Right lung (tissue), 10 donors: ENCODE measurements at places on chromosomes 2 and 18. TPM values are rescaled to one million over a fixed set of nuclear protein-coding genes. Genes with fewer than 3 reads are reported as not detected.
A peak's percentile ranks its signal among the peaks of the same experiment; 100 is the strongest.

The LRP2 gene
- 2.9 TPM for polyA plus RNA-seq

The SERPINB7 gene
- polyA plus RNA-seq = not detected

The DLX1 gene
- polyA plus RNA-seq = 0.34 TPM

The ZSWIM2 gene
- polyA plus RNA-seq = not detected

The CBLN2 gene
- polyA plus RNA-seq = 2.6 TPM

The DPP4 gene
- 29.5 TPM for polyA plus RNA-seq

GRCh38 chr2:199261239-199261638 is 196.5 kb downstream of the SATB2 start:
- DNase-seq = no peak

DNA sequence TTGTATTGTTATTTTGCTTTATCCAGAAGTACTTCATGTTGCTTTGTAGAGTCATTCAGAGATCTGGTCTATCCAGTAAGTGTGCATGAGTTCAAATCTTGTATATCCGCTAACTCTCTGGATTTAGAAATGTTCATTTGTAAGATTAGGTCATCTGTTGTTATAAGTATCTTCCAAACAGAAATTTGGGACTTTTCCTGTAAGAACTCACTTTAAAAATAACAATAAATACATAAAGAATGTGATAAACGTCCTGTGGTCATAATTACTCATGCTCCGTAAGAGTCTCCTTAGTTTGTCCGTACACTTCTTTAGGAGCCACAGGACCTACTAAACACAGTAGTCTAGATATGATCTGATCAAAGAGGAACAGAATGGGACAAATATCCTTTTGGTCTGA is 699.9 kb upstream of the SLC8A1 start:
- DNase-seq = no peak

GRCh38 chr2:154291511-154291910 is 407.0 kb upstream of the KCNJ3 start:
- no peak for DNase-seq

GRCh38 chr2:138502255-138503086 is 901 bp downstream of the SPOPL start:
- no peak for DNase-seq

DNA sequence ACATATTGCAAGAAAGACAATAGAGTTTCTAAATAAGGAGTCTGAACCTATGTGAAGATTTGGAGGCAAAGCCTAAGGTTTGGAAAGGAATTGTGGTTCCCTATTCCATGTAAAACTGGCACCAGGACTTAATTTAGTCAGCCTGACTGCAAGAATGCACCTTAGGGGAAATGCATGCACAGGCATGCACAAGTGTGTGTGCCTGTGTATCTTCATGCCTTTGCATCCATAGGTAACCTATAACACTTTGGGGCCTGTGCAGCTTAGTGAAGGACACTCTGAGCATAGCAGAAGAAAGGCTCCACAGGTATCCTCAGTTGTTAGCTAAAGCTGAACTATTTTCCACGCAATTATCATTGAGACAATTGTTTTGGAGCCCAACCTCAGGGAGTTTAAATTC is 73.4 kb downstream of the RPRM start:
- DNase-seq = no peak

GRCh38 chr2:80073134-80073561 is 231.4 kb downstream of the LRRTM1 start:
- peak; percentile 54 for DNase-seq

DNA sequence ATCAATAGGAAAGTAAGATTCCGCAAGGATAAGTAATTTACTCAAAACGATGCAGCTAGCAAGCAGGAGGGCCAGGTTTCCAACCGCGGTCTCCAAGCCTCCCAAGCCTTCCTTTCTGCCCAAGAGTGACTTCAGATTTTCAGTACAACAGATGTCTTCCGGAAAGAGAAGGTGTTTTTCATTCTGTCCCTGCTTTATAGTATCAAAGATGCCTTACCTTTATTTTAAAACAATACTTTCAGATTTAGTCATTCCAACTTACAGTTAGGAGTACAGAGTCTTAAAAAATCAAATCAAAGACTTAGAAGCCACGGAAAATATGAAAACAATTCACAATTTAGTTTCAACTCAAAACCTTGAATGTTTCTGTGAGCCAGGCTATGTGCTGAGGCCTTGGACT is 43.6 kb downstream of the CYB5A start:
- no peak for DNase-seq

DNA sequence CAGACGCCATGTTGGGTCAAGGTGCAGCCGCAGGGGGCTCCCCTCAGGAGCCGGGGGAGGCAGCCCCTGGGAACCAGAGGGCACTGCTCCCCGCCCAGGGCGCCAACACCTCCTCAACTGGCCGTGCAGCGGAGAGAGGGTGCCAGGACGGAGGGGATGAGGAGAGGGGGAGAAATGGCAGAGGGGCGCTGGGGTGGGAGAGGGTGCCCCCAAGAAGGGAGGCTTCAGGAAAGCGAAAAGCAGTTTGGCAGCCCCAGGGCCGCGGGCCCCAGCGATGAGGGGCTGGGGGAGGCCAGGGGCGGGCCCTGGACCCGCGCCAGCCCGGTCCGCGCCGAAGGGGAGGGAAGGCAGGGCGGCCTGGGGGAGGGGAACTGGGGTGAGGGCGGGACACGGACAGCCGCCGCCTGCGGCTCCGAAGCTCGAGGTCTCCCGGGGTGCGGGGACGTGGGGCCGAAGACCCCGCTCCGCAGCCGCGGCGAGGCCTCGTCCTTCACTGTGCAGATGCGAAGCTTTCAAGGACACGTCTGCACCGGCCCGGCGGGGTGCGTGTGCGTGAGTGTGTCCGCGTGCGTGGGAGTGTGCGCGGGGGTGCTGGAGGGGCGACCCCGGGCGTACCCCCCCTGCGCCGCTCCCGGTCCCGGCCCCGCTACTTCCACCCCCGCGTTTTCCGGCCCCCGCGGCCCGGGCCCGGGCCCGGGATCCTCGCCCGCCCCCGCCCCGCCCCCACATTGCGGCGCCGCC is 1.4 kb downstream of the DNMT3A start:
- peak; percentile 64 for DNase-seq

DNA sequence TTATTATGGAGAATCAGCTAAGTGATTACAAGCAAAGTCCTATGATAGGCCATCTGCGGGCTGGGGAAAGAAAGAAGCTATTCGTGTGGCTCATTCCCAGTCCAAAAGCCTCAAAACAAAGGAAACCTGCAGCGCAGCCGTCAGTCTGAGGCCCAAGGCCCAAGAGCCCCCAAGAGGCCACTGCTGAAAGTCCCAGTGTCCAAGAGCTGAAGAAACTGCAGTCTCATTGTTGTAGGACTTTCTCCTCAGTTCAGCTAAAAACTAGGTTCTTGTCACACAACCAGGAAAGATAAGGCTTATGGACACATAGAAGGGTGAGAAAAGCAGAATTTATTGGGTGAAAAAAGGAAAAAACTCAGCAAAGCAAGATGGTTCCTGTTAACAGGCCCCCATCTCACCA is 143.2 kb downstream of the RHBDD1 start:
- DNase-seq = no peak

DNA sequence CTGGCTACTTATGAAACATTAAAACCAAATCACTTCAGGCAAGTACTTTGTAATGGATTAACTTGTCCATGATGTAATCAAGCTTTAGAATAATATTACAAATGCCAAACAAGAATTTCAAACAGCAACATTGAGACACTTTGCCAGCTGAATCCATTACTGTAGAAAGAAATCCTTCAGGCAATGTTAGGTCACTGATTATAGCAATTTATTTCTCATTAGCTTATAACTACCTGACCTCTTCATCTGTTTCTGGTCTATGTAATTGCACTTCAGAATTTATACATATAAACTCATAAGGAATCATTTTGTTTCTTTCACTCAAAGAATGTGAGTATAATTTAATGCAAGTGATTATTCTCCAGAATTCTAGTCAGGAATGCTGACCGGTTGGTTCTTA is 692.6 kb upstream of the TMEFF2 start:
- DNase-seq = no peak
